ENCODE measurements at places on chromosomes 3 and 15.

DNA sequence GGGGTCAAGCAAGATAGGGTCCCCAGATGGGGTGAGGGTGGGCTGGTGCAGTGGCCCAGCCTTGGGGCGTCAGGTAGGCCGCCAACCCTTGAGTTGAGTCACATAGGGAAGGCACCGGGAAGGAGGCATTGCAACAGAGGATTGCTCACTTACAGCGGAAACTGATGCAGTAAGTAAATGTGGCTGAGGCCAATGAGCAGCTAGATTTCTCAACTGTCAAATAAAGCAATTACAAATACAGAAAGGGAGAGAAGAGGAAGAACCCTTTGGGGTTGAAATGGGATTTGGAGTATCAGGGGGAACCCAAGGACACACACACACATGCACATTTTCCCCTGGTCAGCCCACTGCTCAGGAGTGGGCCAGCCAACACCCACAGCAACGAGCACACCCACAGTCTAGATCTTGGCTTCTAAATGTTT is 44.0 kb downstream of the CHSY1 start:
- DNase-seq, result no peak

DNA sequence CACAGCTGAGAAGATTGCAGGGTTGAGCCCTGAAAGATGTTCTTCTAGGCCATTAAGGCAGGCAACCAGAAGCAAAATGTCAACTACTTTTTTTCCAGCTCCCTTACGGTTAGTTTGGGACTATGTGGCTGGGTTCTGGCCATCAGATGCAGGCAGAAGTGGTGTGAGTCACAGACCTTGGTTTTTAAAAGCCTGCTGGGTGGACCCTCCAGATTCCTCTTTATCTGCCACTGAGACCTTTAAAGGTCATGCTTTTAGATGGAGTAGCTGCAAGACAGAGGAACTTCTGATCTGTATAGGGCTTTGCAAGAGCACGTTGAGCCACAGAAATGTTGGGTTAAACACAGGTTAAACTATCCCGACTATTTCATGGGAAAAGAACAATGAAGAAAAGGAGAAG is 102.9 kb downstream of the CHST2 start:
- DNase-seq, result no peak

- DNase-seq, result peak; percentile 19
Measured at GRCh38 chr3:159775372-159775961, 213.2 kb upstream of the IL12A start.

GRCh38 chr3:104909198-104909597 is 457.5 kb upstream of the ALCAM start:
- no peak for DNase-seq

GRCh38 chr15:90351479-90352106 is 491 bp upstream of the ZNF774 start:
- DNase-seq, result no peak

GRCh38 chr3:172640751-172641150 is 70.1 kb downstream of the NCEH1 start:
- DNase-seq, result no peak

DNA sequence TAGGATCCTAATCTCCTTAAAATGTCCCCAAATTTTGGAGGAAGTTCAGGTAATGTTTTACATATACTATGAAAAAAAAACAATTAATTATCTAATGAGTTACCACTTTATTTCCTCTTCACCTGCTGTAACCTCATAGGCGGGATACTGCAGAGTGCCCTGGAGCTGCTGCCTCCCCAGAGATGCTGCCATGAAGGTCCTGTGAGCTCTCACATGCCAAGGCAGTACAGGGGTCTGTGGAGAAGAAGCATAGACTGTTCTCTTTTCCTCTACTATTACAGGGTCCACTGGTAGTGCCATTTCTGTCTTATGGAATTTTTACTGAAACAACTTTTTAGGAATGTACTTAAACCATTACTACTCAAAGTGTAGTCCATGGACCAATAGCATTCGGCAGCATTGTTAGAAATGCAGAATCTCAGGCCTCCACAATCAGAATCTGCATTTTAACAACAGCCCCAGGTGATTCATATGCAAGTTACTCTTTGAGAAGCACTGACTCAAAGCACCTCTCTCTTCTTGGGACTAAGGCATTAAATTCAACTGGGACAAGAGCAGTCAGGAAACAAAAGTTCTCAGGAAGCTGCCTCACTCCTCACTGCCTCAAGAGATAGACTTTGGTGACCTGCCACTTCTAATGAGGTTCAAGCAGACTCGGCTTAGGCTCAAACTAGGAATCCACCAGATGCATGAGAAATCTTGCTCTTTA is 30.3 kb upstream of the CPOX start:
- DNase-seq, result no peak

DNA sequence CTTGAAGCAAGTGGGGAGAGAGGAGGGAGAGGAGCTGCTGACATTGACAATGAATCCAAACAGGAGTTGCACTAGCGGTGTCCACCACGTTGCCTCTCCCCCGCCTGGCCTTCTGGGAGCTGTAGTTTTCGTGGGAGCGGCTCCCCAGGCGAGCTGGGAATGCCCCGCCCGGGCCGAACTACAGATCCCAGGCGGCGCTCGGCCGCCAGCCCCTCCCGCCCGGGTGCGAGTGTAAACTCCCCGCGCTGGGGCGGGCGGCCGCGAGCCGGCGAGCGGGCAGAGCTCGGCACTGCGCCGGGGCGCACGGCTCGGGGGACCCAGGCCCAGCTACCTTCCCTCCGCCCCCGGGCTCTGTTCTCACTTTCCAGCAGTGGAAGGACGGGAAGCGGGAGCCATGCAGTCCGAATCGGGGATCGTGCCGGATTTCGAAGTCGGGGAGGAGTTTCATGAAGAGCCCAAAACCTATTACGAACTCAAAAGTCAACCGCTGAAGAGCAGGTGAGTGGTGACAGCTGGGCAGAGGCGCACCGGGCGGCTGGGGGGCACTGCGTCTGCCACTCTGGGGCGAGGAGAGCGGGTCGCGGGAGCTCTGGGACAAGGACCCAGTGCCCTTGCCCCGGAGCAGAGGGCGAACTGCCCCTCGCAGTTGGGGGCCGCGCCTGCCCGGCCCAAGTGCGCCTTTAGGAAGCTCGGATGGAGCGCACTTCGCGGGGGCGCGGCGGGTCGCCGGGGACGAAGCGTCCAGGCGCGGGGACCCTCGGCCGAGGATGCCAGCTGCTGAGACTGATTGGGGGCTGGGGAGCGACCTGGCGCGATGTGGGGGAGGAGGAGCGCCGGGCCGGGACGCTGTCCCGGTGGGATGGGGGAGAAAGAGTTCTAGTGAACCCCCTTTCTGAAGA is at the start of gene MITF:
MITF (plus strand) TSS at position 261 of the 899 bp plus-strand sequence; CDS start at position 395, 134 bp downstream.
- peak; percentile 48 for DNase-seq

DNA sequence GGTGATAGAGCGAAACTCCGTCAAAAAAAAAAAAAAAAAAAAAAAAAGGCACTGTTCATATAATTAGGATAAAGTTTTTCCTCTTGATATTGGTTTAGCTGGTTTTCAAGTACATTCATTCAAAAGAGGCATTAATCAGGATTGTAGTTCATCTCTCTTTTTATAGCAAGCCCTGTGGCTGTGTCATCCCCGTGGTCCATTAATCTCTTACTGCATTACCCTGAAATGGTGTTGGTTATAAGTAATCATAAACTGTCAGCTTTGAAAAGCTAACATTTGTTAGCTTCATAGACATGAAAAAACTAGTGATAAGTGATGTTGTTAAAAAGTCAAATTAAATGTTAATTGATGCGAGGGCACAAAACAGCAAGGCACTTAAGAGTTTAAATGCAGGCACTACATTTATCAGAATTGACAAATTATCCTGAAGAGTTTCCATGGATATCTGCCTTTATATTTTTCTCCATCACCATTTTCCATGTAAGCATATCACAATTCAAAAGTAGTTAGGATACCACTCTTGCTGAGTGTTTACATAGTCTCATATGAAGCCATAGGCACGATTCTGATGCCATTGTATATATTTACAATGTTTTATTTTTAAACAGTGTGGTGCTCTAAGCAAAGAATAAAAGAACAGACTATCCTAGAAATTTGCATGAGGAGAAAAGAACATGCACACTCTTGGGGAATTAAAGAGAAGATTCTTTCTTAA is 193.1 kb downstream of the OTOL1 start:
- no peak for DNase-seq

DNA sequence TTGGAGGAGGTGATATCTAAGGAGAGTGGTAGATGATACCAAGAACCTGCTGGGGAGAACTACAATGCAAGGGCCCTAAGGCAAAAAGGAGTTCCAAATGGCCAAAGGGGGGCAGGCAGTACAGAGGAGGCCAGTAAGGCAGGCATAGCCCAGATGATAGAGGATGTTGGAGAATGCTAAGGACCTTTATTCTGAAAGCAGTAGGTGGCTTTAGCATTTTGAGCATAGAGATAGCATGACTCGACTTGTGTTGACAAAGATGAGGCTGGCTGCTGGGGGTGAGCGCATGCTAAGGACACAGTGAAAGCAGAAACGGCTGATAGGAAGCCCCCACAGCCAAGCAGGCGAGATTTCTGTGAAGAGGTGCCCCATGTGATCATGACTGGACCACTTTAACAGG is 419.3 kb downstream of the ERC2 start:
- DNase-seq, result no peak

DNA sequence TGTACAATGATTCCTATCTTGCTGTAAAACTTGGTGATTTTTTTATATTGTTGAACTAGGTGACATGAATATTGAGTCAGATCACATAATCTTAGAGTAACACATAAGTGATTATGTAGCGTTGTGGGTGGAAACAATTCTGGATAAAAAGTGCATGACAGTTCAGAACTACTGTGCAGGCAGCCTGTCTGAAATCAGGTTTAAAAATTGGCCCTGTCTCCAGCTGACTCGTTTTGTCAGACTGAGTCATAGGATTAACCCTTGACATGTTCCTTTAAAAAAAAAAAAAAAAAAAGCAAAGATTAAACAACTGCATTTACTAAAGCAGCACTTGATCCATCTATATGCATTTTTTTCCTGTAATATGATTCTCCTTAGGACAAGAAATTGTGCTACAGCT is 160.0 kb upstream of the CGNL1 start:
- no peak for DNase-seq

- DNase-seq, result no peak
Measured at GRCh38 chr15:42158941-42159340, 2.5 kb upstream of the PLA2G4F start.

DNA sequence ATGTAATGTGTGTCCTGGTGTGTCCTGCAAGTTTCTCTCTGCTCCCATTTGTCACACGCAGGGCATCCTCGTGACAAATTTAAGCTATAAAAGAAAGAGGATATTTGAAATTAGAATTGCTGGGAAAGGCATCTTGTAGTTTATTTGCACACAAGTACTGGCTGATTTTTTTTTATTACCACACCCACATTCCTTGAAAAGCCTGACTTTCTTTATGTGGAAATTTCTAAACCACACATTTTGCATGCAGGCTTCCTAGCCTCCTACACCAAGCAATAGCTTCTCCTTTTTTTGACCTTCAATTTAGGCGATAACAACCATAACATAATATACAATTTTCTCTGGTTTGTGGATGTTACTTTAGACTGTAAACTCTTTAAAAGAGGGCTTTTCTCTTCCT is 126.1 kb downstream of the SERPINI1 start:
- DNase-seq, result no peak

- DNase-seq, result no peak
Measured at GRCh38 chr3:193407112-193407511, 28.6 kb upstream of the ATP13A5 start.

DNA sequence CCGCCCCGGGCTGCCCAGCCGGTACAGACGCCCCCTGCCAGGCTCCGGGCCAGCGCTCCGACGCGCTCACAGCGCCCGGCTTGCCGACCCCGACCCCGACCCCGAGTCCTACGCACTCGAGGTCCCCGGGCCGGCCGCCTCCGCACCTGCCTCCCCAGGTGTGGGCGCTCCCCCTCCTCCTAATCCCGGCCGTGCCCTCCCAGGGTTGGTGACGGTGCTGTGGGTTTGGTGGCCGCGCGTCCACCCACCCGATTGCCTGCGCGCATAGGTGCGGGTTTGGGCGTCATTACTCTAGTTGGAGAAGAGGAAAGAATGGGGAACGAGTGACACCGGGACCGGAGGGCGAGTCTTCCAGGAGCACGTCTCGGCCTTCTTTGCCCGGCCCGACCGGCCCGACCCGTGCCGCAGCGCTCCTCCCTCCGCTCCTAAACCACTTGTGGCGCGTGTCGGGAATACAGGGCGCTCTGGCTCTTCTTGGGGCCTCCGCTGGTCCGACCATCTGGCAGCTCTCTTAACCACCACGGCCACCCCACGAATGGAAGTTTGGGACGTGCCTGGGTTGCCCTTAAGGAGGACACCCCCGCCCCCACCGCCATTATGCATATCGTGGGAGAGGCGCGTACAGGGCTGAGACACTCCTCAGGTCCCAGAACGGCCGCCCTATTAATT is 810 bp upstream of the THRB start:
- DNase-seq, result no peak

- no peak for DNase-seq
Measured at GRCh38 chr15:63232943-63233342, 43.5 kb downstream of the RAB8B start.

DNA sequence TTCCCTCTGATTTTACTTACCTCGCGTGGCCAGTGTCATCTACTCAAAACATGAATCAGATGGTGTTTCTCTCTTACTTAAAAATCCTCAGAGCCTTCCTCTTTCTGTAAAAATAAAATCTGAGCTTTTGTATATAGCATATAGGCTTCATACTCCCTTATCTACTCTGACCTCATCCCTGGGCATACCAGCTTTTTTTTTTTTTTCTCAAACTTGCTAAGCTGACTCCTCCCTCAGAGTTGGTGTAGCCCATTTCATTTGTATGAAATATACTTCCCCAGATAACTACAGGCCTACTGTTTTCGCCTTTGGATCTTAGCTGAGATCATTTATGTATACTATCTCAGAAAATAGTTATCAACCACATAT is 648.9 kb upstream of the ALCAM start:
- no peak for DNase-seq

DNA sequence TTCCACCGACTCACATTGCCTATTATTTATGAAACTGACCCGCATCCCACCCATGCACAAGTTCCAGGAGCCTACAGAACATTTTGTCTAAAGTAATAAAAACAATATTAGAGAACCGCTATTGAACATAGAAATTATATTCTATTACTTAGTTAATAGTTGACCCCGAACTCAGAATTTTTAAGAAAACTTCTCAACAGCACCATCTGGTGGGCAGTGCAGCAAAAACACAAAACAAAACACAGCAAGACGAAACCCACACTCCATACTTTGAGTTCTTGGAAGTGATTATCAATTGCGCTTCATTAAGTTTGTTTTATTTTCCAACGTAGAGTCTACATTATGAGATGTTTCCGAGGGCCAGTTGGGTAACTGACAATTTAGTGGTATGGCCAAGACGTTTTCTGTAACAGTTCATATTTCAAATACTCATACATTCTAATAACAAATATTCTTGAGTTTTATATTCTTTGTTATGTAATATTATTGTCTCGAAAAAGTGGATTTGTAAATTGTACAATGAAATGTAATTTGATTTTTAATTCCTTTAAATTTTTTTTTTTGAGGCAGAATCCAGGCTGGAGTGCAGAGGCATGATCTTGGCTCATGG is 24.0 kb upstream of the C3orf70 start:
- DNase-seq, result peak; percentile 25

- DNase-seq, result no peak
Measured at GRCh38 chr3:5022187-5022965, 43.1 kb downstream of the BHLHE40 start.

Measured in NCI-H2227 treated with DMSO at 0.1 percent for 48 hours (cell line).